GM12891 (cell line): ENCODE measurements at places on chromosomes 3 and 15.

- no peak for DNase-seq
Measured at GRCh38 chr3:123783050-123783689, 101.0 kb downstream of the MYLK start.

- no peak for DNase-seq
Measured at GRCh38 chr3:2870724-2871333, 239.3 kb downstream of the IL5RA start.

DNA sequence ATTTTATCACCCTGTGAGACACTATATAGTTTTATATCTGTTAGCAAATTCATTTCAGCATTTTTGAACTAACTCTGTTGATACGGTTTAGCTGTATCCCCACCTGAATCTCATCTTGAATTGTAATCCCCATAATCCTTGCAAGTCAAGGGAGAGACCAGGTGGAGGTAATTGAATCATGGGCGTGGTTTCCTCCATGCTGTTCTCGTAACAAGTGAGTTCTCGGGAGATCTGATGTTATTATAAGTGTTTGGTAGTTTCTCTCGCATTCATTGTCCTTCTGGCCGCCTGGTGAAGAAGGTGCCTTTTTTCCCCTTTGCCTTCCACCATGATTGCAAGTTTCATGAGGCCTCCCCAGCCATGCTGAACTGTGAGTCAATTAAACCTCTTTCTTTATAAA lies 53.2 kb upstream of the TMC3 start:
- DNase-seq, result no peak

- DNase-seq, result no peak
Measured at GRCh38 chr15:77387365-77388105, 32.4 kb downstream of the PEAK1 start.

DNA sequence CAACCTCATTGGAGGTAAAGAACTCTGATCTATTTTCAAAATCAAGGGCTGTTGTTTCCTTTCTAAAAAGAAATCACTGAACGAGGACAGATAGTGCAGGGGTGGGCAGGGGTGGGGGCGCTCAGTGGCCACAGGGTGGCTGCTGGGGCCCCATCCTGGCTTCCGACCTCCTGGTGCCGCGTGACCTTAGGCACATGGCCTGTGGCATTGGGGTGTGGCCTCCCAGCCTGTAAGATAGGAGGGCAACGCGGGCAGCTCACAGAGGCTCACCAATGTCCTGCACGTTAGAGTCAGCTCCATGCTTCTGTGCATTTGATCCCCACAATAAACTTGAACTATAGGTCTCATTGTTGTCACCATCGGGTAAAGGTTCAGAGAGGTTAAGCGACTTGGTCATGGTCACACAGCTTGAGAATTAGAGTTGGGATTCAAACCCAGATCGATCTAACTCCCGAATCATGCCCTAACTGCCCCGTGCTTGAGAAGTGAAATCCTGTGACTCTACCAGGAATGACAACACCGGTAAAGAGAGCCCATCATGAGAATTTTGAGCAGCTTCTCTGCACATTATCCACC lies 148.0 kb upstream of the SLC6A11 start:
- DNase-seq, result no peak

DNA sequence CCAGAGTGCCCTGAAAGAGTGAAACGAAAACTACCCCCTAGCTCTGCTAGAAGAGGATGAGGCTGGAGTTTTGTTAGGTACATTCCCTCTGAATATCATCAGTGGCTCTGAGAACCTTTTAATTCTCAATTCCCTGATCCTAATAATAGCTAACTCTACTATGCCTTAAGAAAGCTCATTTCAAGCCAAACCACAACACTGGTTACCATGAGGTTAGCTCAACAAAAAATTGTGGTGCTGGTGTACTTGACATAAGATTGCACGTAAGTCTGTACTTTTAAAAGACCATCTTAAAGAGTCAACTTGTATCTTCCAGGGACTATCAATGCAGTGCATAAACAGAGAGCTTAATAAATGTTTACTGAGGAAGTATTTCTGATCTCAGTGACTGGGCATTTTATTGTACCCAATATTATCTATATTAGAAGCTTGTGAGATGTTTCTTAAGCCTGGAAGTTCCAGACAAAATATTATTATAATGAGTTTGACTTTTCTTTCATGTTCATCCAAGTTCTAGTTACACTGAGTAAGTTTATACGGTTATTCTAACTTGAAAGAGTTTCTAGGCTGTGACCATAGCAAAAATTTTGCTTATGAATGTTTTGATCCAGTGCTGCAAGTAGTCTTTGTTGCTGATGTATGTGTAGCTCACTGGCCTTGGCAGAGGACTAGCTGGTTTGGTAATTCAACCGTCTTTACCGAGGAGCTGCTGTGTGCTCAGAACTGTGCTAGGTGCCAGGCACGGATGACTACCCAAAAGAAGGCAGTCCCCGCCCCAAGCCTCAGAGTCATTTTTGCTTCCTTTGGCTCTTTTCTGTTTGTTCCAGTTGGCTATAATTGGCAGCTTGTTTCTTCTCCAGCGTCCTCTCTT lies 334.4 kb upstream of the TRIM42 start:
- DNase-seq, result no peak

DNA sequence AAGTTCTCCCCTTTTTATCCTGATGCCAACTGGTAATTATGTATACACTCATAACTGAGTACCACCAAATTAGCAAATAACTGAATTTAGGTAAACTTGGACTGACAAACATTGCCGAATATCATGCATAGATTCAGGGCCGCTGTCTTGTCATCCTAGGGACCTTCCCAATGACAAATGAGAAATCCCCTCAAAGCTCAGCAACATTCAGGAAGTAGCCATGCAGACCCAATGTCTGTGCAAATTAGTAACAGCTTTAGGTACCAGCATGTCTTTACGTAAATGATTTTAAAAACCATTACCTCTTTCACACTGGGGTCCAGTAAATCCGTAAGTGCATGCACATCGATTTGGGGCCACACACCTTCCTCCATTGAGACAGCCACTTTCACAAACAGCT lies 49.5 kb downstream of the FBN1 start:
- DNase-seq, result no peak

DNA sequence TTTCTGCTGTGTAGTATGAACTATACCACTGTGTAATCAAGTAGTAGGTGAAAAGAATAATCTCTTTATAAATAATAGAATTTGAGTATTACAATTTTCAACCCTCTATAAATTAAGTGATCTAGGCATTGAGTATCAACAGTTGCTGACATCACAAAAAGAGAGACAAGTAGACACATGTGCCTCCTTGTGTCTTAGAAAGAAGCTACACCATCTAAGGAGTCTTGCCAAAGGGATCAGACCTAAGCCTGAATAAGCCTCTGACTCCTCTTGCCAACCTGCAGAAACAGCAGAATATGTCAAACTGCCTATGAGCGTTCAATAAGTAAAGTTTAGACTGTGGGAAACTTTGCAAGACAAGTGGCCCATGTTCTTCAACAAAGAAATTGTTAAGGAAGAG lies 5.8 kb upstream of the MTMR10 start:
- DNase-seq, result no peak

- DNase-seq, result no peak
Measured at GRCh38 chr3:45345846-45346580, 42.4 kb upstream of the LARS2 start.

DNA sequence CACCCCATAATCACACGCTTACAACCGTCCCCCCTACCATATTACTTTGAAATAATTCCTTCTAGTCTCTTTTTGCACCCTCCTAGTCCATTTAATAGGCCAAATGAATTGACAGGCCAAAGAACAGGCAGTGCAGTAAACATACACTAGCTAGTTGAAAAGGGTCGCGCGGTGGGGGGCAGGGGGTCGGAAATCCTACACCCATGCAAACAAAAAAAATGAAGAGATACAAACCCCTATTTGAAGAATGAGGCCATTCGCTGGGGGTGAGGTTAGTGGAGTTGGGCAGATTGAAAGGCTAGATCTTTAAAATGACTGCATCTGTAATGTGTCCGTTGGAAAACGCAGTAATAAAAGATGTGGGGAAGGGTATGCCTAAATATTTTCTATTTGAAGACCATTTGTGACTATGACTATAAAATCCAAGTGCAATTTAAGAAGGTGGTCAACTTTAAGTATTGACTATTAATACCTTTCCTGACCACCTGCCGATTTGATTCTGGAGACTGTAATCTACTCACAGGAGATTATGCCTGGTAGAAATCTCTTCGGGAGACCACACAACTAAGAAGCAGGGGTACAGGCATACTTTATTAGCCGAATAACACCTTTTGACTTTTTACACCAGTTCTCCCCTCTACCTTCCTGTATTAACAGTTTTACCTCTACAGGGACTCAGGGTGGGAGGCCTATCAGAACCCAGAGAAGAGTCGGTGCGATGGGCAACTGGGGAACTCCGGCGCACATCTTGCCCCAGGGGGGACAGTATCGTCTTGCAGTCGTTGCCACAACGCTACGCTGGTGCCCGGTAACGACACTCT lies 762 bp upstream of the ARL6 start:
- no peak for DNase-seq

GRCh38 chr15:83592370-83593040 lies 61.4 kb upstream of the ADAMTSL3 start:
- DNase-seq, result no peak

GRCh38 chr3:110646496-110646895 lies 425.1 kb upstream of the NECTIN3 start:
- no peak for DNase-seq

DNA sequence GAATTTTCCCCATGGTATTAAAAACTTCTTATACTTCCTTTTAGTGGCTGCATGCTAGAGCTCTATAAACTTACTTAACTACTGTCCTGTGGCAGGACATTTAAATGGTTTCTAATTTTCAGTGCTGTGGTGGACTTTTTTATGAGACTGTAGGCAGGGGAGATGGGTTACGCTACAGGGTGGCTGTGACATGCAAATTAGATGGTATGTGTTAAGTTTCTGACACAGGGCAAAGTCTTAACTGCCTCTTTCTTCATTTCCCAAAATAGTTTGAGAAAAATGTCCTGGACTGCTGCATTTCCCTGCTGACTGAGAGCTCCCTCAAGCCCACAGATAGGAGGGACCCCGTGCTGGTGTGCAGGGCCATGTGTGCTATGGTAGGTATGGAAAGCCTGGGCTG lies 22.0 kb downstream of the TGM4 start:
- DNase-seq, result no peak

DNA sequence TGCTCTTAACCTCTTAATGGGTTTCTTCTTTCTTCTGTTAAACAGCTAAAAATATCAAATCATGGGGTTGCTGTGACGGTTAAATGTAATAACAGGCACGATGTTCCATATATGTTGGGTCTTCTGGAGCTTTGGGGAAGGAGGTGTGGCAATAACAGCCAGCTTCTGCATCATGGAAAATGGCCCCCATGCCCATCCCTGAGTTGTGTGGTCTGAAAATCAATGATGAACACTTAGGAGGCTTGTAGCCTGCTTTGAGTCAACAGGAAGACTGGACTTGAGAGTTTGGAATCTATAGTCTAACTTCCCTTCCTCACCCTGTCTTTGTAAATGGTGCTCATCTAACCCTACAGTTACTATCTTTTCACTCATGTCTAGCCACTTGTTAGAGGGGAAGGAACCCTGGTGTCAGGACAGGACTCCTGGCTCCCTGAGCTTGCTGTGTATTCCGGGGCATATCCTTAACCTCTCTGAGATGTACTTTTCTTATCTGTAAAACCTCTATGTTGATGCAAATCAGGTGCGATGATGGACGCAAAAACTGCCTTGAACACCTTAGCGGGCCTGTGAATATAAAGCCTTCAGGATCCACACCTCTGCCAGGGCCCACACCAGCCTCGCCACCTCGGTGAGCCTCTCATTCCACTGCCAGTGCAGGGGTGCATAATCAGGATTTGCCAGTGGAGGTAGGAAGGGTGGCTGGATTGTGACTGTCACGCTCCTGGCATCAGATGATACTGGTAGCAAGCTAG lies 27.5 kb downstream of the SMAD3 start:
- DNase-seq, result no peak

GRCh38 chr3:149442851-149443544 lies 31.5 kb upstream of the TM4SF4 start:
- no peak for DNase-seq

DNA sequence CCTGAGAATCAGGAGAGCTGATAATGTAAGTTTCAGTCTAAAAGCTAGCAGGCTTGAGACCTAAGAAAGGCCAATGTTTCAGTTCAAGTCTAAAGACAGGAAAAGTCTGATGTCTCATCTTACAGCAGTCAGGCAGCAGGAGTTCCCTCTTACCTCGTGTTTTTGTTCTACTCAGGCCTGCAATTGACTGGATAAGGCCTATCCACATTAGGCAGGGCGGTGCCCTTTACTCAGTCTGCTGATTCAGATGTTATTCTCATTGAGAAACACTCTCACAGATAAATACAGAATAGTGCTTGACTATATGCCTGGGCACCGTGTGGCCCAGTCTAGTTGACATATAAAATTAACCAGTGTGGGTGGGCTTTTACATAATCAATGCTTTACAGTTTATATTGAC lies 122.4 kb downstream of the NR1D2 start:
- no peak for DNase-seq
